Muscle of back (tissue), 13 donors: ENCODE measurements at places on chromosomes 16 and 17. TPM values are rescaled to one million over a fixed set of nuclear protein-coding genes. Genes with fewer than 3 reads are reported as not detected.

Gene OXLD1
- 7.1 TPM for polyA plus RNA-seq

Gene HYDIN
- 1.1 TPM for polyA plus RNA-seq

Gene NPIPA3
- polyA plus RNA-seq = 2.8 TPM

Gene CRAMP1
- 12.3 TPM for polyA plus RNA-seq

Gene SMIM22
- polyA plus RNA-seq = not detected

Gene PLXDC1
- 9.7 TPM for polyA plus RNA-seq

Gene ABHD15
- 5.1 TPM for polyA plus RNA-seq

Gene PPP1R1B
- 1.3 TPM for polyA plus RNA-seq
